M059J (cell line): ENCODE measurements at places on chromosomes 13 and 19.

DNA sequence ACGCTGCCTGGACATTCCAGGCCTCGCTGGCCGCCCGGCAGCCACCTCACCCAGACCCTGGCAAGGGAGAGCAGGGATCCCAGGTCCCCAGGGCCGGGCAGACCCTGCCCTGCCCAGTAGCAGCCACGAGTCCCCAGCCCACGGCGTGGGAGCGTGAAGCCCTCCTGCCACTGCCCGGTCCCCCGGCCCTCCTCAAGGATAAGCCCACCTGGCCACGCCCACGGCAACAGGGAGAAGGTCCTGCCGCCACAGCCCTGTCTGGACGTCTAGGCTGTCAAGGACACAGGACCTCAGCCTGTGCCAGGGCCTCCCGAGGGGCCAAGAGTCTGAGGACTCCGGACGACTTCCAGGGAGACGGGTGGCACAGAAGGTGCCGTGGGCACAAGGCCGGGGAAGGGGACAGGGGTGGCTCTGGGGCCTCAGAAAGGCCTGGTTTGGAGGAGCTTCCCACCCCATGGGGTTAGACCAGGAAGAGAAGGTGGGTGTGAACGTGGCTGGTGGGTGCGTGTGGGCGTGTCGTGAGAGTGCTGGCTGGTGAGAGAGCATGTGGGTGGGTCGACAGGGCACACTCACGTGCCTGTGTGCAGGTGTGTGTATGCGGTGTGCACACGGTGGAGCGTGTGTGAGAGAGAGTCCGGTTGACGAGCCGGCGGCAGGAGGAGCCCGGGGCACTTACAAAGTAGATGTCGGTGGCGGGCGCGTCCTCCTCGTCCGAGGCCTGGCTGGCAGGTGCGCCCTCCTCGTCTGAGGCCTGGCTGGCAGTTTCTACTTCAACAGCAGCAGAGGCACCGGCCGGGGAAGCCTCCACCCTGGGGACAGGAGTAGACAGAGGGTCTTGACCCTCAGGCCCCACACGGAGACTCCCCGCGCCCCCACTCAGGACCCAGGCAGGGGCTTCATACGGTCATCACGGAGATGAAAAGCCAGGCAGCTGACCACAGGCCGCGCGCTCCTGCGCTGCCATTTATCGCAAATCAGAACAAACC is 11.9 kb upstream of the CACTIN start:
- no peak for DNase-seq

DNA sequence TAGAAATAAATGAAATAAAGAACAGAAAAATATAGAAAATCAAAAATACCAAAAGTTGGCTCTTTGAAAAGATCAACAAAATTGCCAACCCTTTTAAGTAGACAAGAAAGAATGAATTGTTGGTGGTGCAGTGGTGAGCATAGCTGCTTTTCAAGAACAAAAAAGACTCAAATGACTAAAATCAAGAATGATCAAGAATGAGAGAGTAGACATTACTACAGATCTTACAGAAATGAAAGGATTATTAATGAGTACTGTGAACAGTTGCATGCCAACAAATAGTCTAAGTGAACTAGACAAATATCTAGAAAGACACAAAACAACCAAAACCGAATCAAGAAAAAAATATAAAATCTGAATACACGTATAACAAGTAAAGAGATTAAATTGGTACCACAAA is 53.9 kb downstream of the FNDC3A start:
- no peak for DNase-seq

DNA sequence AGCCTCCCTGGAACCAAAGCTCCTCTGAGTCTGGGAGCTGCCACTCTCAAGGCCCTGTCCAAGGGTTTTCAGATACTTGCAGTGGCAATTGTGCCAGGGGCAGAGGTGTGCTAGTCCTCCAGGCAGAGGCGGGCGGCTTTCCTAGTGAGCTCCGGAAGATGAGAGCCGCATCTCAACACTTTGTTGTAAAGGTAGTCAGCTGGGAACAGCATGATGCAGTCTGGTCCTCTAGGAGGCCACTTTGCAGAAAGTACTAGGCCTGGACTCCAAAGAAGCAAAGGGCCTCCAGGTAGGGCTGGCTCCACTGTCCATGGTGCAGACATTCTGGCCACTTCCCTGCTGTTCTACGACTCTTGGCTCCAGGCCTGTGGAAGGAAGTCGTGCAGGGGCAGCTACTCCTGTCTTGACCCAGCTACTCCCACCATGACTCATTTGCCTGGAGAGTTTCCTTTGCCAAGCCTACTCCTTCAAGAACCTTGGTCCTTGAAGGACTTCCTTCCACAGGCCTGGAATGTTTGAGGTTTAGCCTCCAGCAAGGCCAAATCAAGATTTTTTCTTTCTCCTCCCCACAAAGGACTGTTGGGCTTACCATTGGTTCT is 9.9 kb upstream of the ZNF536 start:
- DNase-seq, result peak; percentile 31

GRCh38 chr13:73096173-73096572 is 37.4 kb downstream of the KLF5 start:
- DNase-seq, result peak; percentile 79

GRCh38 chr19:55454787-55455243 is 6.6 kb downstream of the ISOC2 start:
- peak; percentile 44 for DNase-seq

DNA sequence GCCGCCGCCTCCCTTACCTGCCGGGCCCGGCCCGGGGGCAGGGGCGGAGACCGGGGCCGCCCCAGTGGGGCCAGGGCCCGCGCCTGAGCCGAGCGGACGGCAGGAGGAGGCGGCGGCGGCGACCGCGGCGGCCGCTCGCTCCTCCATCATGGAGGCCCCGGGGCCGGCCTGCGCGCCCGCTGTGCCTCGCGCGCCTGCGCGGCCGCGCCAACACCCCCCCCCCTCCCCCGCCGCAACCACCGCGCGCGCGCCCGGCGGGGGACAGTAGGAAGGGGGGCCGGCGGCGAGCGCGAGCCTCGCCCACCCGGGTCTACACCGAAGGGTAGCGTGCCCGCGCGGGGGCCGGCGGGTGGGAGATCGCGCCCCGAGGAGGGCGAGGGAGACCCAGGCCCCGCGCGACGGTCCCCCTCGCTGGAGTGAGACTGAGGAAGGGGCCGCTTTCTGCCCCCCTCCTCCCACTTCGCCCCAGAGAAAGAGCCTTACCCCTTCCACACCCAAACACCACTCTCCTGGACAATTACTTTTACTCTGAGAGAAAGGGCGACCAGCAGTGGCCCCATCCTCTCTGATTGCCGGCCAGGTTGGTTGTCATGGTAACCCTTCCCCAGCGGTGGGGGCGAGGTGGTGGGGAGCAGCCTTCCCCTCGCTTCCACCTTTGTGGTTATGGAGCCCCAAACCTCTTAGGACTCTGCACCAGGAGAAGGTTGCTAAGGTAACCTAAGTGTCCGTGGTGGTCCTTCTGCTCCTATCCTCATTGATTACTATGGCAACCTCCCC is at the start of gene STRN4:
TSS of gene STRN4 (minus strand) at position 170 of the 777 bp plus-strand sequence. CDS start at position 150, 20 bp downstream.
- DNase-seq, result peak; percentile 44

DNA sequence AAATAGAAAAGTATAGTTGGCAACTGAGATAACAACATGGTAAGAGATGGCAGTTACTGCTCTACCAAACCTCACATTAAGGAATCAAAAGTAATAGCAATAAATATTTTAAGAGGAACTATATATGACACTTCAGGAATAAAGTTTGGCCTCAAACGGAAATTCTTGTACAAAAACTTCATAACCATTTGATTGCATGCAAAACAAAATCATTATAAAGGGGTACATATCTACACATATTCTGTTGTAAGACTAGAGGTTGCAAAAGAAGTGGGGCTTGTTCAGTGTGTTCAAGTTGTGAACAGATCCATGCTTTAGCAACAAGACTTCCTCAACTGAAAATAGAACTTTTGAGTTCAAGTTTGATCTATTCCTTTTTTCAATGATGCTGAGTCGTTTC is 133.5 kb upstream of the MIR17HG start:
- DNase-seq, result no peak

GRCh38 chr13:50970956-50971355 is 61.4 kb downstream of the RNASEH2B start:
- no peak for DNase-seq

DNA sequence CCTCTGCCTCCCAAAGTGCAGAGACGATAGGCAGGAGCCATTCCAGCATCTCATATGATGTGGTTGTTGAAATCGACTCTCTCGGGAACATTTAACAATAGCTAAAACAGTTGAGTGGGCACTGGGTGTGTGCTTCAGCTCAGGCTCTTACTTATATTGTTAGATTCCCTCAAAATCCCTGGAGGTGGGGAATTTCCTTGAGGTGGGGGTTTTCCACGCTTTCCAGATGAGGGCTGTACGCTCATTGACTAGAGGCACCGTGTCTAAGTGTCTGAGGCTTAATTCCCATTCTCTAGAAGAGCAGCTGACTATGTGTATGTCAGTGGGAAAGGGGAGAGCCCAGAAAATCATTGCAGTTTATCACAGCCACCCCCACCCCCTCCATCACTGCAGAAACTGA is 10.8 kb upstream of the GRAMD1A start:
- no peak for DNase-seq

GRCh38 chr13:31056644-31057271 is 104.9 kb downstream of the HSPH1 start:
- DNase-seq, result no peak

GRCh38 chr13:50552424-50552966 is 291.0 kb downstream of the DLEU7 start:
- DNase-seq, result peak; percentile 45

- DNase-seq, result no peak
Observed at GRCh38 chr19:55485439-55486011, 537 bp downstream of the NAT14 start.

DNA sequence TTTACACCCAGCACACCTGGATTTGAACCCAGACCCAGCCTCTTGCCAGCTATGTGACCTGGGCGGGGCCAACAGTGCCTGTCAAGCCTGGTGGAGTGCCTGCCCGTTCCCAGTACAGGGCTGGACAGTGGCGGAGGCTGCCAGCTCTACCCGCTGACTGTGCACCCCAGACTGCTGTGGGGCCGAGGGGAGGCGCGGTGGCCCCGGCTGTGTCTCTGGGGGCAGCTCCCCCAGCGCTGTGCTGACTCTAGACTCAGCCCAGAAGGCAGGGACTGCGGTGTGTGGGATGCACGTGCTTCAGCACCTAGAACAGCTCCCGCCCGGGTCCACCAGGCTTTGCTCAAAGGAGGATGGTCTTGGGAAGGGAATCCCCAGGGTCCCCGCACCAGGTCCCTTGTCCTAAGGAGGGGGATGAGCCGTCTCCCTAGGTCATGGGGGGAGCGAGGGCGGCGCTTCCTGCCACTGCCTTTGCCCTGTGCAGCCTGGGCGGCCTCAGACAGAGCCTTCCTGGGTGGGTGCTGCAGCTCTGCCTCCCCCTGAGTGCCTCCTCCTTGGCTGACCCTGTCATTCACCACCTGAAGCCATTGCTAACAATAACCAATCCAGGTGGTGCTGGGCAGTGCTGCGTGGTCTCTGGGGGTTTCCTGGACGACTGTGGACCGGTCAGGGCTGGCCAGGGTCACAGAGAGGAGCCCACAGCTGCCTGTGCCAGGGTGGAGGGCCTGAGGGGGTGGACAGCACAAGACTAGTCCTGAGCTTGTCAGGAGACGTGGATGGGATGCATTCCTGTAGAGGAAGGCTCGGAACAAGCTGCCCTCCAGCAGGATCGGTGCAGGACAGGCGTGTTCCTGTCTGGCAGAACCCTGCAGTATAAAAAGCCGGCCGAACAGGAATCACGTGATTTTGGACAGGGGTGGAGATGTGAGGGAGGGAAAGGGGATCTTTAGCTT is 18.6 kb downstream of the TMEM255B start:
- peak; percentile 21 for DNase-seq

- peak; percentile 12 for DNase-seq
Observed at GRCh38 chr13:32581177-32581786, 5.0 kb upstream of the PDS5B start.

DNA sequence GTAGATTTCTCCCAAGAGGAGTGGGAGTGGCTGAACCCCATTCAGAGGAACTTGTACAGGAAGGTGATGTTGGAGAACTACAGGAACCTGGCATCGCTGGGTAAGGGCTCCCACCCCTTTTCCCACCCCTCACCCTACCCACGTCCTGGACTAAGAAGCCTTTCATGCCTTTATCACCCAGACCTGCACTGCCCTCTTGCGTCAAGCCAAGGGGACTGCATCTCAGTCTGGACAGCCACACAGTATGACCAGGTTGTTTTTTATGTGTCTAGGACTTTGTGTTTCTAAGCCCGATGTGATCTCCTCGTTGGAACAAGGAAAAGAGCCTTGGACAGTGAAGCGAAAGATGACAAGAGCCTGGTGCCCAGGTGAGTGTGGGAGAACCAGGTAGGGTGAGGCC is 8.8 kb downstream of the ZFP28 start:
- DNase-seq, result no peak

DNA sequence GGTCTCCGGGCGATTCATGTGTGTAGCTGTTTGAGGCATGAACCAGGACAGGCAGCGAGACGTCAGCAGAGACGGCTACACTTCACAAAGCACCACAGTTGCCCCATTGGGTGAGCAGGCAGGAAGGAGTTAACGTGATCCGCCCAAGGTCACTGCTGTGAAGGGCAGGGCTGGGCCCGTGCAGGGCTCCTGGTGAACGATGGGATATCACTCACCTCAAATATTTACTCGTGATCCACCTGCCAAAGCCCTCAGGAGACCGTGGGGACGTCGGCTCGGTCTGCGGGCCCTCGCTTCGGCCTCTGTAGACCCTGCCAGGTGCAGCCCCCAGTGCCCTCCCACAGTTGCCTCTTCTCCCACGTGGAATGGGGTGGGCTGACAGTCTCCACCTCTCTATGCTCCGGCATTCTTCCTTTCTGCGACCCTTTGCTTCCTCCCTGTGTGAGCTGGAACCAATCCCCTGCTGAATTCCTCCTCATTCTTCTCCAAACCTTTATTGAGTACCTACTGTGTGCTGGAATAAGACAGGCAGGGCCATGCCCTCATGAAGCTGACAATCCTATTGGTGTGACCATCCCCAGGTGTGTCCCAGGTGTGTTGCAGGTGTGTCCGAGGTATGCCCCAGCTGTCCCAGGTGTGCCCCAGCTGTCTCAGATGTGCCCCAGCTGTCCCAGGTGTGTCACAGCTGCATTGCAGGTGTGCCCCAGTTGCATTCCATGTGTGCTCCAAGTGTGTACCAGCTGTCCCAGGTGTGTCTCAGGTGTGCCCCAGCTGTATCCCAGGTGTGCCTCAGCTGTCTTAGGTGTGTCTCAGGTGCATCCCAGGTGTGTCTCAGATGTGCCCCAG is 2.0 kb upstream of the GRK1 start:
- no peak for DNase-seq

- DNase-seq, result no peak
Observed at GRCh38 chr19:12786141-12786870, 5.0 kb upstream of the JUNB start.

GRCh38 chr13:104975272-104975671 is 1560.2 kb downstream of the EFNB2 start:
- DNase-seq, result no peak

GRCh38 chr19:50500060-50500752 is 10.8 kb downstream of the JOSD2 start:
- no peak for DNase-seq
